ENCODE measurements at places on chromosomes 2 and 18.

- peak; percentile 53 for ATAC-seq
Measured at GRCh38 chr2:105868060-105868459, 123.3 kb downstream of the NCK2 start.

DNA sequence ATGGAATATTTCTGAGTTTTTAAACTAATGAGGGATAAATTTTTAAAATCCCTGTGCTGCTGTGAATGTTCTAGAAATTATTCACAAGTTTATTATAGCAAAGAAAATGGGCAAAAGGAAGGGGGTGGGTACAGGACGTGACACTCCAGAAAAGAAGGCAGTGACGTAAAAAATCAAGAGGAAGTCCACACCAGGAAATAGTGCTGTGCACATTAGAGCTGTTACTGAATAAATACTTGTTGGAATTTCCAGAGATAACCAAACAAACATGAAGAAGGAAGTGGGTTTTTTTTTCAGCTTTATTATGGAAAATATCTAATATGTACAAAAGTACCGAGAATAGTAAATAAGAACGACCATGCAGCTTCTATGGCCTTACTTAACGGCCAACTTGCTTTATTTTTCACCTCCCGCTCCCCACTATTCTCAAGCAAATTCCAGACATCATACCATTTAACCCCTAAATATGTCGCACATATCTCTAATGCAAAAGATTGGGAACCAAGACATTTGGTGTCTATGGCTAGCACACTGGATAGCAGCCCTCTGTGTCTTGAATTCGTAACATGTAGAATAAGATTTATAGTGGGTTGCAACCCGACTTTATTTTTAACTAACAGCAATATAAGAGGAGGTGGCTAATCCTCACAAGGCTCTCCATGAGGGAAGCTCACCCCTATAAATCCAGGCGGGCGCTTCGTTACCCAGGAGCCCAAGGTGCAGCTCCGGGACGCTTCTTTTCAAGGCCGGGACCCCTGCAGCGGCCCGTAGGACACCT lies 580 bp upstream of the NDUFV2 start:
- peak; percentile 61 for ATAC-seq

DNA sequence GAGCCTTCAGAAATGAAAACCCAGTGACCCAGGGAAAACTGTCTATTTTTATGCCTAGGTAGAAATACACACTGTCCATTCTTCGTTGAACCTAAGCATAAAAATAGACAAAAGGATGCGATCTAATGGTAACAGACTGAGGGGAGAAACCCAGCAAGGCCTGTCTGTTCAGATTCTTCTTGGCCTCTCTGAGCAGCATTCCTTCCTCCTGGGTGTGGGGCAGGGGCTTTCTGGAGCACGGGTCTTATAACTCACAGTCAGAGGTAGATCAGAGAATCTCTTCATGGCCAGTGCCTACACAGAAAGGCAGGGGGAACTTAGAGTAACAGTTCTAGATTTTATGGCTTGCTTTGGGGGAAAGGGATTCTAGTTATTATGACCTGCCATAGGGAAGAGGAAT lies 56.0 kb downstream of the PKDCC start:
- no peak for ATAC-seq

GRCh38 chr2:179682756-179683155 lies 178.7 kb downstream of the ZNF385B start:
- ATAC-seq, result no peak

- ATAC-seq, result no peak
Measured at GRCh38 chr2:160271171-160272086, 71.4 kb upstream of the ITGB6 start.

DNA sequence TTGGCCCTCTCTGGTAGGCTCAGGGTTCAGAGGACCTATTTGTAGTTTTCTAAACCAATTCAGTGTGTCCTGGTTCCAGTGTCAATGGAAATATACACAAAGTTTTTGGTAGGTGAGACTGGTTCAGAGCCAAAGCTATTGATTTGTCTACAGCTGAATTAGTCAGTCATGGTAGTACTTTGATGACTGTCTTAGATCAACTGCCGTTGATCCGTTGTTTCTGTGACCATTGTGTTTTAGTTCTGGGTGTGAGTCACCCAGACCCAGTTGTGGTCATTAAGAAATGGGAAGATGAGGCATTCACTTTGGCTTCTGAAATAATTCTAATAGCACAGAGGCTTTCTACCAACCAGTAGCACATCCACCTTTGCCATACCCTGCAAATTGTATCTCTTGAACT lies 16.0 kb upstream of the RPE start:
- no peak for ATAC-seq

Data from stimulated activated memory B cell treated with anti-CD40 and anti-IgM and Interleukin-4, amounts not matched to agents 10 μg/mL and 1 μg/mL and 100 μg/mL, for 72 hours (primary cell).